ENCODE measurements at places on chromosomes 4 and X. TPM values are rescaled to one million over a fixed set of nuclear protein-coding genes. Genes with fewer than 3 reads are reported as not detected.

DNA sequence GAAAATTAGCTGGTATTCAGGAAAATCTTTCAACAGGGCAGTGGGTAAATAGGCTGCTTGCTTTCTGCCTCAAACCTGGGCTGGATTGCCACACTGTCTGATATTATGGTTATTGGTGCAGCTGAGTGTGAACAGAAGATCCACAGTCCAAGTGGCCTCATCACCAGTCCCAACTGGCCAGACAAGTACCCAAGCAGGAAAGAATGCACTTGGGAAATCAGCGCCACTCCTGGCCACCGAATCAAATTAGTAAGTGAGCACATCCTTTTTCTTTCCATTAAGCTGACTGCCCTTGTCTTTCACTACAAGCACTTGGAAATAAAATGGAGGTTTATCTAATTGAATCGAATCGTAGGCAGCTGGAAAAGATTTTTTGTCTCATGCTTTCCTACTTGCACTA is 204.7 kb downstream of the TLL1 start:
- DNase-seq = no peak

- DNase-seq = no peak
These were observed 157.3 kb upstream of the TET2 start for GRCh38 chr4:104989371-104989770.

DNA sequence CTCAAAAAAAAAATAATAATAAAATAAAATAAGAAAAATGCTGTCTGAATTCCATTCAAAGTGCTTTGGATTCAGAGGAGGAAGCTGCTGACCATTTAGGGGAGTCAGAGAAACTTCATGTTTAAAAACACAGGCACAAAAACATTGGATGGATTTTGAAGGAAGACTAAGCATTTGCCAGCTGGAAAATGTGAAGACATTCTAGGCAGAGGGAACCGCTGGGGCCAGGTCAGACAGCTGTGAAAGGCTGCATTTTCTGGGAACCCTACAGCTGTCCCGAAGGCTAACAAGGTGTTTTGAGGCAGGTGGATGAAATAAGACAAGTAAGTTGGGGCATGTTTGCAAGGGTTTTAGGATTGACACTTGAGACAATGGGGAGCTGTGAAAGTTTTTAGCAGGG is 38.6 kb downstream of the ING2 start:
- DNase-seq = no peak

GRCh38 chr4:149409146-149409545 is 406.5 kb downstream of the IQCM start:
- DNase-seq = peak; percentile 82

- DNase-seq = no peak
These were observed 1.2 kb upstream of the EFHC2 start for GRCh38 chrX:44344687-44345086.

GRCh38 chrX:43898406-43899035 is 16.3 kb upstream of the MAOB start:
- DNase-seq = no peak

DNA sequence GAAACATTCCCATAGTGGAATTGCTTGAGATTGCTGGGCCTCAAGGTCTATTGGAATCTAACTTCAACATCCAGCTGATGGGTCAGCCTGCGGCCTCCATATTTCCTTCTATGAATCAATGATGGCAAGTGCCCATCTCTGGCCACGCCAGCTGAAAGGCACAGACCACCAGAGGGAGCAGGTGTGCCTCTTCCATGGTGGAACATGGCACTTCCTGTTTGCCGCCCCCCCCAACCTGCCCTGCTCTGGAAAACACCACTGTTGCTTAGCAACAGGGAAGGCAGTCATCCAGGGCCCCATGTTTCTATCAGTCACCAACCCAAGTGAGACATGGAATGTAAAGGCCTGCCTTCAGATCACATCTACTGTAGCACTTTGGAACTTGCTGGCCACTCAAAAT is 11.6 kb downstream of the PAGE4 start:
- no peak for DNase-seq

DNA sequence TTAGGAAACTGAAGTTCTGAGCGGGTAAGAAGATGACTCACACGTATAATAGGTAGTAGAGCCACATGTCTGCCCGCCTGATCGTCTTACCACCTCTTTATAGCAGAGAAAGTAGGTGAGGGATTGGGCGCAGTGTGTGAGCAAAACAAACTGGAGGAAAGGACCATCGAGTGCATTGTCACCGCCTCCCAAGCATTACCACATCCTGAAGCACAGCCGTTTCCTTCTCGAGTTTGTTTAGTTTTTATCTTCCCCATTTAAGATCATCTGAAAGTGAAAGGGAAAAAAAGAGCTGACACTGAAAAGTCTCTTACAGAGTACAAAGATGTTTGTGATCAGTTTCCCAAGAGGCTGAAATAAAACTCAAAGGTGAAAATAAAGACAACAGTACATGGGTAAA is 14.8 kb downstream of the PDK3 start:
- DNase-seq = no peak

GRCh38 chr4:130359542-130359941 is 1263.6 kb downstream of the C4orf33 start:
- DNase-seq = no peak

- no peak for DNase-seq
These were observed 8.1 kb upstream of the DKK2 start for GRCh38 chr4:107044170-107044569.

- DNase-seq = no peak
These were observed 823.5 kb downstream of the ADGRL3 start for GRCh38 chr4:62023633-62024032.

DNA sequence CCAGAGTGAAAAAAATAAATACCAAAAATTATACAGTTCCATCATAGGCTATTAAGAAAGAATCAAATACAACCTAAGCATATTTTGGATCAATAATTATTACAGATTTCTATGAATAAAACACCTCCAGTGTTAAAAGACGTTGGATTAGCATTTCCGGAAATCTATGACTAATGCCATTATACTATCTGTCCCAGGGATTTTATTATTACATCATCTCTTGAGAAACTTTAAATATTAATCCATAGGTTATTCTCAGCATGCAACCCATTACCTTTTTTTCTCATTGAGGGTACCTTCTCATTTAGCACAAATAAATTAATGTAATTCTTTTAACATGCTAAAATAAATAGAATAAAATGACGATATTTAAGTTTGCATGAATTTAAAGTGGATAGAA is 44.6 kb downstream of the CXorf58 start:
- no peak for DNase-seq

DNA sequence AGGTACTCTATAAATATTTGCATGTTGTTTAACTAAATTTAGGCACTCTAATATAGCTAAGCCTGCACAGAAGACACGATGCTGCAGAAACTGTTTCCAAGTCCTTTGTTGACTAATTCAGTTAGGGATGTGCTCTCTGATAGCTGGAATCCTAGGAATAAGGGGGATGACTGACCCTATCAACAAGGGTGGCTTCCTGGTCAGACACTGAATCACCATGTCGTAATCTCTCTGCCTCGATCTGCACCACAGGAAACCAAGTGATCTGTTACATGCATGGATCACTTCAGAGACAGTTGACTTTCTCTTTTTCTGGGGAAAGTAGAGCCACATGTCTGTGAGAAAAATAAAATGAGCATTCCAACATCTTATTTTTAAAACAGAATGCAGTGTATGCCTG is 169.1 kb downstream of the GUCY2F start:
- DNase-seq = no peak

The FABP2 gene
- total RNA-seq = 0.57 TPM

The LIMCH1 gene
- 291 TPM for total RNA-seq

The APELA gene
- not detected for total RNA-seq

The MYOZ2 gene
- total RNA-seq = 727 TPM

Data from cardiac septum (tissue), 1 donor.